ENCODE measurements at places on chromosomes 13 and 19.

- no peak for DNase-seq
Measured at GRCh38 chr13:106942563-106942962, 374.6 kb upstream of the ARGLU1 start.

GRCh38 chr19:30649934-30650614 is 277.9 kb downstream of the ZNF536 start:
- peak; percentile 61 for DNase-seq

GRCh38 chr19:44635581-44636438 is 7.9 kb upstream of the PVR start:
- DNase-seq, result peak; percentile 44

GRCh38 chr19:13995878-13996765 is 10.0 kb downstream of the RFX1 start:
- no peak for DNase-seq

- DNase-seq, result no peak
Measured at GRCh38 chr19:16822648-16823047, 6.5 kb upstream of the SIN3B start.

- no peak for DNase-seq
Measured at GRCh38 chr13:23391752-23392151, 41.8 kb downstream of the SACS start.

GRCh38 chr19:58395220-58395978 is at the start of gene RNF225:
TSS of gene RNF225 (plus strand) at chr19:58395656. CDS start at chr19:58396090, 434 bp downstream.
- DNase-seq, result no peak

DNA sequence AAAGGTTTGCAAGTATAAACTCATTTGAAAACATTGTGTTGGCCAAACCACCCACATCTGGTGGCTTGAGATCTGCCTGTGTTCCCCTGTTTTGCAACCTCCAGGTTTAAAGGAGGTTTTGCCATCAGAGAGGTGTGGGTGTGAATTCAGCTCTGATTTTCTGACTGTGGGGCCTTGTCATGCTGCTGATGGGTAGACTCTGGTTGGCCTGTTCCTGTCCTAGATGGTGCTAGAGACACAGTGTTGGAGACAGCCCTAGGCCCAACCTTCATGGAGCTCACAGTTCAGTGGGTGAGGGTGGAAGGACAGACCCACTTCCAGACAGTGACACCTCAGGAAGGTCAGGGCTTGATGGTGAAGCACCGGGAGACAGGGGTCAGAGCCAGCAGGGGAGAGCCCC is 7.5 kb downstream of the RAB4B start:
- DNase-seq, result no peak

GRCh38 chr19:4534836-4535658 is at the start of gene PLIN5:
TSS of gene PLIN5 (minus strand) at chr19:4535224. CDS start at chr19:4534074, 1,150 bp downstream.
- peak; percentile 68 for DNase-seq

- DNase-seq, result no peak
Measured at GRCh38 chr19:55339889-55340783, 460 bp downstream of the KMT5C start.

DNA sequence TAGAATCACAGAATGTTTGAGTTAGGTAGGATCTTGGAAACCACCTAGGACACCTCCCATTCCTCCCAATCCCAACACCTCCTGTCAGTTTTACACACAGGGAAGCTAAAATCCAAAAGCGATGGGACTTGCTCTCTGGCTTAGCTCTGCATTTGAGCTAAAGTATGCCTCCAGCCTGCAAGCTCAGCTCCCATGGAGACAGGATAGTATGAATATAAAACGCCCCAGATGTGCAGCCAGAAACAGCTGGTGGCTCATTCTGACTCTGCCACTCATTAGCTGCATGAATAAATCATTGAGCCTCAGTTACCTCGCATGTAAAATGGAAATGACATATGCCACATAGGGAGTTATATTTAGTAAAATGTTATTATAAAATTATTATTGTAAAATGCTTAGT is 336.0 kb downstream of the SUCLA2 start:
- no peak for DNase-seq

DNA sequence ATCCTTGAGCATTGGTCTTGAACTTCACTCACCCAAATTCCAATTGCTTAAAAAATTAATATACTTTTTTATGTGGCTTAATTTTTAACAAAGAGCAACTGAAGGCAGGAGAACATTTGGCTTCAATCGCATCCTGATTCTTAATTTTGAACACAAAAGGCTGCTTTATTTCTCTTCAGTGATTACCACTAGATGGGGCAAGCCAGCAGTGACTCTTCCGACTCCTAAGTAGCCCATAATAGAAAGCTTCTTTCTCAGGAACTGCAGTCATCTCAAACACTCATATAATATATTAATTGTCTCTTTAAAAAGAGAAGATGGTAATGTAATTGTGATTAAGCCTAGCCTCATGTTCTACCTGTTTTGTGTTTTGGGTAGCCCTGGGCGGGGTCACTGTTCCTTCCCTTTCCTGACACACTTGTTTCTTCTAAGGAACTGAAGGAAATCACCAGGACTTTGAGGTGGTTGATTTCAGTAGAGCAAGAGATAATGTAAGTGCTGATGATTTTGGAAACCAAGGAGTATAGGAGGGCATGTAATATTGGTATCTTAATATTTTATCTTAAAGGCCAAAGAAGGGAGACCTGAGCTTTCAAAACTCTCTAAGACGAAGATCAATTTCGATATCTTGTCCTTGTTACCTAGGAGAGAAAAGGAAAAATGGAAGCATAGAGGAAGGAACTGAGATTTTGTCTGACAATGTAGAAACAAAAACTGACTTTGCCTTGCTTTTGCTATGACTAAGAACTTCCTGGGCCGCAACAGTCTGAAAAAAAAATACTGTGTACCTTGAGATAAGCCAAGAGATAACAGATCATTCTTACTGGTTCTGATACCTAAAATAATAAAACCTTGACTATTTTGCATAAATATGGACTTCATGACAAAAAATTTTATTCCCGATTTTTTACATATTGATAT is 73.1 kb downstream of the TNFSF13B start:
- DNase-seq, result peak; percentile 56

DNA sequence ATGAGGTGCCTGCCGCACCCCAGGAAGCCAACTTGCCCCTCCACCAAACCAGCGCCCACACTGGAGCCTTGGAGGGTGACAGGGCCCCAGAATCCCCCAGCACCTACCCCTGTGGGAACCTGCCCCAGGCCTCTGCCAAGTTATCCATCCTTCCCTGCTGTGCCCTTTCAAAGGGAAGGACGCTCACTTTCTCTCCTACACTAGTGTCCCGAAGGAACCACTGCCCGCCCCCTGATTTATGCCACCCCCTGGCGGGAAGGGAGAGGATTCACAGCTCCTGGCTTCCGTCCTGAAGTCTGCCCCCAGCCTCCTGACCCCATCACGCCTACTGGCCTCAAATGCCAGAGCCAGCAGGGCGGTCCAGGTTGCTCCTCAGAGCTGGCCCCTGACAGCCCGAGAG is 1.4 kb downstream of the EVI5L start:
- DNase-seq, result peak; percentile 44

GRCh38 chr13:48148454-48148853 is 53.5 kb upstream of the MED4 start:
- DNase-seq, result no peak

GRCh38 chr13:75416327-75417011 is 65.5 kb downstream of the TBC1D4 start:
- no peak for DNase-seq

DNA sequence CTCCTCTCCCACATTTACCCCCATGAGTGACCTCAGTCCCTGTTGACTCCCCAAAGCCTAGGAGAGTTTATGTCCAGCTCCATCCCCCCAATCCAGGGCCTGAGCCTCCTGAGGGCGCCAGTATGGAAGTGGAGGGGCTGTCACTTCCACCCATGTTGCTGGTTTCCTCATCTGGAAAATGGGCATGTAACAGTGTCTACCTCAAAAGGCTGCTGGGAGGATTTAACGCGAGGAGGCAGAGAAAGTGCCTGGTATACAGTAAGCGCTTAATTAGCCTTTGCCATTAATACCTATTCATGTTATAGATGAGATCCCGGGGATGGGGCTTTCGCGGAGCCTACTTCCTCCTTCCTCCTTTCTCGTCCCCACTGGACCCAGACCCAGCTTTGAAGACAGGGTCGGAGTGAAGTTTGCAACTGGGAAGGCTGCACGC is 476 bp downstream of the TYK2 start:
- no peak for DNase-seq

DNA sequence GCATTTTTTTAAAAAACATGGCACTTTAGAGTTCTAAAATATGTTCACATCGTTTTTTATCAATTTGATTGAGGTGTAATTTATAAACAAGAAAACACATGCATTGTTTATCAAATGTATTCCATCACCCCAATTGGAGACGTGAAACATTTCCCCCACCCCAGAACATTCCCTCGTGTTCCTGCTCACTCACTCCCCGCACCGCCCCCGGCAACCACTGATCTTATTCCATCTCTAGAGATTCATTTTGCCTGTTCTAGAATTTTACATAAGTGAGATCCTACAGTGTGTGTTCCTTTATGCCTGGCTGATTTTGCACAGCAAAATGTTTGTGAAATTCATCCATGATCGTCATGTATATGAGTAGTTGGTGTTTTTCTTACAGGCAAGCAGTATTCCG is 50.5 kb upstream of the KCTD15 start:
- no peak for DNase-seq

DNA sequence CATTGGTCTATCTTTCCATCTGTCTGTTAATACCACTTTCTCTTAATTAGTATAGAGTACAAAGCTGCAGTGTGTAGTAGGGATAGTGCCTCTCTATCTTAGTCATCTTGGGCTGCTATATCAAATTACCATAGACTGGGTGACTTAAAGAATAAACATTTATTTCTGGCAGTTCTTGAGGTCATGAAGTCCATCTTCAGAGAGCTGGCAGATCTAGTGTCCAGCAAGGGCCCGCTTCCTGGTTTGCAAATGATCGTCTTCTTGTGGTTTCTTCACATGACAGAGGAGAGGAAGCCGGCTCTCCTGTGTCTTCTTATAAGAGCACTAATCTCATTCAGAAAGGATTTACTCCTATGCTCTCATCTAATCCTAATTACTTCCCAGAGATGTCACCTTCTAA is 6.1 kb downstream of the ZNF700 start:
- no peak for DNase-seq

DNA sequence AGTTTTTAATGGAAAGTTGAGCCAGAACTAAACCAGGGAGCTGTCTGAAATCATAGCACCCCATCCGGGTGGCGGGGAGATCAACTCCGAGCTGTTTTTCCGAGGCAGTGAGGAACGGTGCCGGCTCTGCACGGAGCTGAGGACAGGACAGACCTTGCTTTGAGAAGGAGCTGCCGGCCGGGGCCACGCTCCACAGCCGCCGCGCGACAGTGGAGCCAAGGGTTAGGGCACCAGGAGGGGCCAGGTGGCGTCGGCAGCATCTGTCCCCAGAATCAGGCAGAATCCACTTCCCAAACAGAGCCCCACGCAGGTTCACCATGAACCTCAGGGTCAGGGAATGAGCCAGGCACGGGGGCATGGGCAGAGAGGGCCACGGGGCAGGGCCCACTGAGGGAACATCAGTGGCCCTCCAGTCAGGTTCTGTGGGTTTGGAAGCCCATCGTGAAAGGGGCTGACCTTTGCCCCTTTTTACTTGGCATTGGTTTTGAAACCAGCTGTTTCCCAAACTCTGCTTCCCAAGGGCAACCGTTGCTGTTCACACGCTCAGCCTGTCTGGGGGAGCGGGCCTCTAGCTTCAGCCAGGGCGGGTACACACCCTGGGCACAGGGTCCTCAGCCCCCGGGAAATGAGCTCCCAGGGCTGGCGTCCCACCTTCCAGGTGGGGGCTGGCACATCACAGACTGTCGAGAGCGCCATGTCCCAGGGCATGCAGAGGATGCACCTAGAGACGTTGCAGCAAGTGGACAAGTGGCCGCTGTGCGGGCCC is 18.1 kb downstream of the PEX11G start:
- DNase-seq, result no peak

DNA sequence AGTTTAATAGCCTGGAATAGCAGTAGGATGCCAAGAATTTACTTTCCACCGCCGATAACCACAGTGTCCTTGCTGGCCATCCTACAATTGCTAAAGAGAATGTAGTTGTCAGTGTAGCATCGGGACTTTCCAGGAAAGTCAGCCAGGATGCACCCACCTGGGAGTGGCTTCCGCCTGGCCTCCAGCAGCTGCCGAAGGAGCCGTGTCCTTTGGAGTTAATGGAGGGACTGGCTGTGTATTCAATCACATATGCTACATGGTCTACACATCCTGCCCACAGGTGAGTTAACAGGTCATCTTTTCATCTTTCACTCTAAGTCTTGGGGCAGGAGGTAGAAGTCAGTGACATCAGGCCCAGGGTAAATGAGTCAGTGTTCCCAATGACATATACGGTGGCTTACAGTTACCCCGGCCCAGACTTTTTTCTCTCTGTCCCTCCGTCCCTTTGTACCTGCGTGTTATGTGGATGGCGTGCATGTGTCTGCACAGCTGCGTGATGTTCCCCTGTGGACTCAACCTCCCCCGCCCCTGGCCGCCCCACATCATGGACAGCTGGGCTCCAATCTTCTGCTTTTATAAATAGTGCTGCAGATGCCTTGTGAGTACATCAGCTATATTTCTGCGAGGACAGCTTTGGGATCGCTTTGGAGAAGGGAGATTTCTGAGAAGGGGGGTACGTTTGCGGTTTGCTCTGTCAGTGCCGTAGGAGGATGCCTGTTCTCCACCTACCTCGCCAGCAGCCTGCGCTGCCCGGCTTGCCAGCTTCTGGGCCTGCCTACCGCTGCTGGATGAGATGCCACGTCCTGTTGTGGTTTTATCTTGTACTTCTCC is 63.1 kb downstream of the ATP11A start:
- DNase-seq, result no peak

DNA sequence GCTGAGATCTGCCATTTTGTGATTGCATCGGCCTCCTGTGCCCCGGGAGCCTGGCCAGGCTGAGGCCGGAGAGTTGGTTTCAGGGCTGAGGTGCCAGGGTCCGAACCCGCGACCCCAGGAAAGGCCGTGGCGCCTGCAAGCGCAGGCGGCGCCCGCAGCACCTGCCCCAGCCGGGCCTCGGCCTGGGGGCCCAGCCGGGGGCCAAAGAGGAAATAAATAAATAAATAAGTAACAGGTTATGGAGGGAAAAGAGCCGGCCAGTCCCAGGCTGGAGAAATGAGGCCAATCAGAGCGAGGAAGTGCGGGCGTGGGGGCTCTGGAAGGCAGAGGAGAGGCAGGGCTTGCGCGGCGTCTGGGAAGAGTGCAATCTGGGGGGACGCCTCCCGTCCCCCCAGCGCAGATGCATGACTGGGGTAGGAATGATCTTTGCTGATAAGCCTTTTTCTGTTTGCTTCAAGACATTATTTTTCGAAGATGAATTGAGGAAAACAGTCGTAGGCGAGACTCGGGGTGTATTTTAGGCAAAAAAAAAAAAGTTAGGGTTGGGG is 145.6 kb upstream of the ZNF536 start:
- DNase-seq, result no peak

DNA sequence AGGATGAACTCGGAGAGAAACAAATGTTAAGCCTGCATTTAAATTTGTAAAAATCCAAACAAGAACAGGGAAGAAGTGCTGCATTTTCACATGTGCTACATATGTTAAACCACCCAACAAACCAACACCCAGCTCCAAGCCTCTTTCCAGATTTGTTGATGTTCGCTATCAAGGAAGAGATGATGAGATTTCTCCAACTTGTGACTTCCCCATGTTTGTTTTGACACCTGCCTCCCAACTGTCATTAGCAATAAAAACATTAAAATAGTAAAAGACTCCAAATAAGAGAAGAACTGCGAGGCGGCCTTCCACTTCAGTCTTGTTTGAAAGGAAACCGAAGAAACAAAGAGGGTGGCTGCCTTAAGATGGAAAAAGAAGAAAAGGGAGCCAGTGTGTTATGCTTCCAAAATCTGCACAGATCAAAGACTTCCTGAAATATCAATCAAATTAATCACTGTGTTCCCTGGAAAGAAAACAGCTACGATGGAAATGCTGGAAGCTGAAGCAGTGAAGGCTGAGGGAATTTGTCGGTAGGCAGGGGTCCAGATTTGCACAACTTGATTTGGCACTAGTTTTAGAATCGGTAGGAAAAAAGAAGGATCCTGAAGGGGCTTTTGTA is 14.0 kb upstream of the GGACT start:
- no peak for DNase-seq
